ENCODE measurements at places on chromosomes 2 and 18.

- no peak for DNase-seq
Measured at GRCh38 chr2:217742276-217742675, 260.5 kb downstream of the TNS1 start.

DNA sequence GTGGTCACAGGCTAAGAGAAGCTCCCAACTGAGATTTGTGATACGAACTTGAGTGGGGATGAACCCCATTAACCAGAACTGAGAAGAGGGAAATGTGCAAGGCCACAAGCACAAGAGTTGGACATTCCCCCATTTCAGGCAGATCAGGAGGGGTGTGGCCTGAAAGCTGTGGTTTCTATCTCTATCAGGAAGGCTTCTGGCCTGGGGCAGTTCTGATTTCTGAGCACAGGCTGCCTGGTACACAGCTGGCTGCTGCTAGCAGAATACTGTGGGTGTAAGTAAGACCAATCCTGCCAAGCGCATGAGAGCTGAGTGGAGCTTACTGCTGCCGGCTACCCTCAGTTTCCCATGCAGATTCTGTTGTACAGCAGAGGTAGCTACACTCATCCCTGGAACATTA lies 484.6 kb downstream of the SATB2 start:
- no peak for DNase-seq

DNA sequence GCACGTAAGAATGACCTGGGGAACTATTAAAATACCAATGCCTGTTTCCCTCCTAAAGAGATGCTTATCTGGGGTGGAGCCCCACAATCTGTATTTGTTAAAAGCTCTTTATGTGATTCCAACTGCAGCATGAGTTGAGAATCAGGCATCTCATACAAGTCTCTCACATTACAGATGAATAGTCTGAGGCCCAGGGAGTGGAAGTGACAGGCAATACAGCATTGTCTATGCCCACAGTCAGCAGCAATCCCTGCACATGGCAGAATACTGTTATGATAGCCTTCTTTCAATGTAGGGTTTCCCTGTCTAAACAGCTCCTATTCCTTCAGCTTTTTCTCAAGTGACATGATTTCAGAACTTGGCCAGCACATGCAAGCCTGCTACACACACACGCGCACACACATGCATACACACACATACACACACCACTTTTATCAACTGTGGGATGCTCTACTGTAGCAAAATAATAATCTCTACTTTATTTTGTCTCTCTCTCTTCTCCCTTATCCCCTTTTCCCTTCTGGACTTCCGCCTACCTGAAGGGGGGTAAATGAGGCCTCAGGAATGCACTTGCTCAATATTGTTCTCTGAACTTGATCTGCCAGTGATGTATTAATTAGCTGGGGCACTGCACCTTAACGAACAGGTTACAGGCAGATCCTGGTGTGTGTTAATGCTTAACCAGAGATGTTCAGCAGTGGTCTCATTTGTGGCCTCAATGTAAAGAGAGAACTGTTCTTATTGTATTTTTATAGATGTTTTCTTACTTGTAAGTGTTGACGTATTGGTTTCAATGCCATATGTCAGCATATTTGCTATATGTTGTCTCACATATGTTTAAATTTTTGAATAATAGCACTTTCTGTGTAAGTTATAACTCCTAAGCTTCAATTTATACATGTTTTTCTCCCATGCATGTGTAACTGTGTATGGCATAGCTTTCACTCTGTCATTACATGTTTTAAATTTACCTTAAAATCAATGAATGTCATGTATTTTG lies 116.0 kb downstream of the SETBP1 start:
- DNase-seq = no peak

GRCh38 chr2:18276583-18277075 lies 283.8 kb downstream of the RDH14 start:
- no peak for DNase-seq

DNA sequence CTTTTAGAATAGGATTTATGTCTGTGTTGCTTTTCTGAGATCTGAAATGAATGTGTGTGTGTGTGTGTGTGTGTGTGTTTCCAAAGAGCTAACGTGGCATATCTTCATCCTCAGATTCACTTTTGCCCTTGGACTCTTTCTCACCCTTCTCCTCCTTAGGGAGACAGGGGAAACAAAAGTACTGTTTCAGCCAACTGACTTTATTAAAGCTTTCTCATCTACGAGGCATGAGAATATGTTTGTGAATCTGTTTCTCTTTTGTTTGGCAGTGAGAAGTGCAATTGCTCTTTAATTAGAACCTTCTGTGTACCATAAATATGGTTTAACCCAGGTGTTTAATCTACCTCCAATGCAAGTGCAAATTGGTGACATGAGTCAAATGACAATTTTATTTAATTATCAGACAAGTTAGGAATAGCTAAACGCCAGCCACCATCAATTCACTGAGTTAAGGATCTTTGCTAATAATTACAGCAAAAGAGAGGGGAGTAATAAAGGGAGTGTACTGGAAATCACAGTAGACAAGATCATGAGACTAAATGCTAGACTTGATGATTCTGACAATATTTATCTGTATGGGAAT lies 186.4 kb upstream of the COL3A1 start:
- no peak for DNase-seq

DNA sequence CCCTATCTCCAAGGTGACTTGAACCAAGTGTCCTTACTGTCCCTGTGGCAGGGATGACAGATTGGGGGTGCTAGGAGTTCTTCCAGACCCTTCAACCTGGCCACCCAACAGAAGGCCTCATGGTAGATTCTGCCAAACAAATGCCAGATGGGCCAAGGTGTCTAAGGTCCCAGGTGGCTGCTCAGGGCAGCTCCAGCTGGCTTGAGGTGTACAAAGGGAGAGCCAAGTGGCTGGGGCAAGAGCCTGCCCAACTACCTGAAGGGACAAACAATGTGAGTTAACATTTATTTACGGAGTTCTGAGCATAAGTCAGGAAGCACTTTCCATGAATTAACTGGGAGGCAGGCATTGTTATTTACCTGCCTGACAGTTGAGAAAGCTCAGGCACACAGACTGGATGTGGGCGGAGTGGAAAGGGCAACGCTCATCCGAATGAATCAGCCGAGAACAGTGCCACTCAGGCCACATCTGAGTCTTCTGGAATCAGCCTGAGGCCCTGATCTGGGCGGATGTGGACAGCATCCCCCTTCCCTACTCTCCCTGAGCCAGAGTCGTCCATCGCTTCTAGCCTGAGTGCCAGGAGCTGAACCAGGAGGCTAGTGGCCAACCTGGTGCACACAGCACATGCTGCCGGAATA lies 4.4 kb upstream of the KCNIP3 start:
- no peak for DNase-seq

DNA sequence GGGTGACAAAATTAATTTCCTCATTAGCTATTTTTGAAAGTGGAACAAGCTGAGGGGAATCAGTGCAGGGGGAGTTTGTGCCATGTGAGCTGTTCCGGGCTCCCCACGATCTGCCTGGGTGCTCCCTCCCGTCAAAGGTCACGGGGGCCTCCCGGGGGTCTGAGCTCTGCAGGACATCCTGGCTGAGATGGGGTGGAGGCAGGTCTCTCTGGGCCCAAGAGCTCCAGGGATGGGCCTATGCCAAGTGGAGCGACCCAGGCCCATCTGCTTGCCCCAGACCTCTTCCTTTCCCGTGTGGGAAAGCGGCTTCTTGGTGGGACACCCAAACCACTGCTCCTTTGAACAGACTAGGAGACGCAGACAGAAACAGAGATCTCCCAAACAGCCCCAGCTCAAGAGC lies 143.3 kb upstream of the ID2 start:
- no peak for DNase-seq
